ENCODE measurements at places on chromosomes 4 and X.
A peak's percentile ranks its signal among the peaks of the same experiment; 100 is the strongest.

GRCh38 chrX:68254738-68255645 is 178.3 kb downstream of the OPHN1 start:
- no peaks in the 10 kb centered on the region for H3K27me3 ChIP-seq
- no peak overlapping the region for H3K4me3 ChIP-seq
- no peak for DNase-seq

DNA sequence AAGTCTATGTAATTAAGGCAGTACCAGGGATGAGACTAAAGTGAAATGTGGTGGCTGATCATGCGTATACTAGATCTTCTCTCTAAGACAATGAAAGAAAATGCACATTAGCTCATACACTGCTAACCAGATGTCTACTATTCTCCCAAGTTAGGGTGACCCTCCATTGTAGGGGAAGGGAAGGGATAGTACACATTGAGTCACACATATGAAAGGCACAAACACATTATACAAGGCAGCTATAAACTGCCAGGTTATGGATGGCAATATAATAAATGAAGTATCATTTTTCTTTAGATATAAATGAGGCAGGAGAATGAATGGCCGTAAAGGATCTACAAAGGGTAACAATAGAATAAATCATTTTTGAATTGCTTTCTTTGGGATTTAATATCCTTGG is 4.5 kb downstream of the SHROOM3 start:
- no peak overlapping the region for H3K4me3 ChIP-seq
- DNase-seq = no peak
- no peak overlapping the region for H3K27ac ChIP-seq
- H3K36me3 ChIP-seq = no peaks in the 10 kb centered on the region

GRCh38 chr4:97645071-97645821 is 498.0 kb downstream of the STPG2 start:
- DNase-seq = no peak
- H3K27ac ChIP-seq = no peak overlapping the region
- no peak overlapping the region for H3K4me3 ChIP-seq

- no peak overlapping the region for H3K27ac ChIP-seq
- no peak for DNase-seq
- no peak overlapping the region for H3K4me3 ChIP-seq
- H3K27me3 ChIP-seq = no peaks in the 10 kb centered on the region
- no peaks in the 10 kb centered on the region for H3K4me1 ChIP-seq
- H3K36me3 ChIP-seq = no peaks in the 10 kb centered on the region
Measured at GRCh38 chr4:91373546-91373945, 930.2 kb upstream of the GRID2 start.

GRCh38 chr4:140078366-140078765 is 75.6 kb downstream of the MAML3 start:
- no peak overlapping the region for H3K4me3 ChIP-seq
- H3K27me3 ChIP-seq = no peaks in the 10 kb centered on the region
- H3K27ac ChIP-seq = no peak overlapping the region
- H3K36me3 ChIP-seq = no peaks in the 10 kb centered on the region

- H3K4me3 ChIP-seq = no peak overlapping the region
- peaks cover 19% of the 10 kb centered on the region for H3K36me3 ChIP-seq
- DNase-seq = no peak
- peaks cover 4% of the 10 kb centered on the region for H3K27me3 ChIP-seq
- H3K4me1 ChIP-seq = peaks cover 44% of the 10 kb centered on the region
- no peak overlapping the region for H3K27ac ChIP-seq
Measured at GRCh38 chr4:182918791-182919302, 1.7 kb upstream of the DCTD start.

DNA sequence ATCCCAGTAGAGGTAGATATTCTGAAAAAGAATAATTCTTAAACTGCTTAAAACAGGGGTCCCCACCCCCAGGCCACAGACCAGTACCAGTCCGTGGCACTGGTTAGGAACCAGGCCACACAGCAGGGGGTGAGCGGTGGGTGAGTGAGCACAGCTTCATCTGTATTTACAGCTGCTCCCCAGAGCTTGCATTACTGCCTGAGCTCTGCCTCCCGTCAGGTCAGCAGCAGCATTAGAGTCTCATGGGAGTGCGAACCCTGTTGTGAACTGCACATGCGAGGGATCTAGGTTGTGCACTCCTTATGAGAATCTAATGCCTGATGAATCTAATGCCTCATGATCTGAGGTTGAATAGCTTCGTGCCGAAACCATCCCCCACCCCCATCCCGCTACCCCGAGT is 76.8 kb downstream of the FAM114A1 start:
- H3K36me3 ChIP-seq = no peaks in the 10 kb centered on the region
- no peak overlapping the region for H3K4me3 ChIP-seq
- H3K4me1 ChIP-seq = no peaks in the 10 kb centered on the region
- DNase-seq = no peak
- no peaks in the 10 kb centered on the region for H3K27me3 ChIP-seq

DNA sequence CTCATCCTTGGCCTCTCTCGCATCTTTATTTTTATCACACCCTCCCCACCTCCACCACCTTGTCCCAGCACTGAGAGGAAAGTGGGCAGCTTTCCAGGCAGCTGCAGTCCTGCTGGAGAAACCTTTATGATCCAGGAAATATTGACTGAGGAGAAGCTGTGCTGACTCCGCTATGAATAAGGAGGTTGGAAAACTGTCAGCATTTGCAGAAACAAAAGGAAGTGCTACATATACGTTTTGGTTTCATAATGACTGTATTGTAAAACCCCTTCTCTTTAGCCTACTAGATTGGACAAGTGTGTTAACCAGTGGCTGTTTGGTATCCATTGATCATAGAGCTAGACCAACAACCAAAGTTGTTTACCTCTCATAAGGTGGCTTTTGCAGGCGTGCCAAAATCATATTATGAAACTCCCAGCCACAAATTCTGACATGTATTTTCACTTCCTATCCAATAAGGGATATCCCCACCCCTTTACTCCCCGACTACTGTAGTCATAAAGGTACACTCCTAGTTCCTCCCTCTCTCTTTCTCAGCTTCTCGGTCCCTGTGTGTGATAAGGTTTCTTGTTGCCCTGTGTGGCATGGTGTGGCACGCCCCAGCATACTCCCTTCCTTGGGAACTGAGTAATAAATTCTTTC is 88.4 kb downstream of the GPR143 start:
- no peaks in the 10 kb centered on the region for H3K4me1 ChIP-seq
- DNase-seq = no peak
- no peaks in the 10 kb centered on the region for H3K27me3 ChIP-seq
- no peak overlapping the region for H3K4me3 ChIP-seq
- H3K36me3 ChIP-seq = no peaks in the 10 kb centered on the region

- no peak for DNase-seq
- no peak overlapping the region for H3K27ac ChIP-seq
- H3K27me3 ChIP-seq = no peaks in the 10 kb centered on the region
- no peaks in the 10 kb centered on the region for H3K36me3 ChIP-seq
- H3K4me3 ChIP-seq = no peak overlapping the region
Measured at GRCh38 chr4:127698789-127699200, 31.4 kb upstream of the SLC25A31 start.

DNA sequence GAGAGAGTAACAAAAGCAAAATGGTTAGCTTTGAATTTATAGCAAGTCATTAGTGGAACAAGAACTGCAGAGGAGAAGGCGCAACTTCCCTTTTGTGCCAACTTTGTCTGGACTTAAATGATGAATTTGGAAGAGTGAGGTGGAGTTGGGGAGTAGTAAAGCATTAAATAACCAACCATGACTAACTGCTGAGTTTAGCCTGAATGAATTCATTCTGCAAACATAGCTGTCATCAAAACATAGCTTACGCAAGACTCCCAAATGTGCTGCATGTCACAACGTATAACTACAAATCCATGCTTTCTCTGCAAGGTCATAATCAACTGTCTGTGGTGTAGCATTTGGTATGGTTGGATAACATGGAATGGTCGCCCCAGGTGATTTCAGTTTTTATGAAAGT is 75.9 kb upstream of the RPL34 start:
- H3K4me1 ChIP-seq = peaks cover 13% of the 10 kb centered on the region
- DNase-seq = no peak
- H3K27me3 ChIP-seq = no peaks in the 10 kb centered on the region
- H3K36me3 ChIP-seq = no peaks in the 10 kb centered on the region
- no peak overlapping the region for H3K27ac ChIP-seq

- H3K4me3 ChIP-seq = no peak overlapping the region
- no peaks in the 10 kb centered on the region for H3K36me3 ChIP-seq
- DNase-seq = no peak
- H3K4me1 ChIP-seq = no peaks in the 10 kb centered on the region
Measured at GRCh38 chr4:152926959-152927358, 9.2 kb upstream of the FHDC1 start.

DNA sequence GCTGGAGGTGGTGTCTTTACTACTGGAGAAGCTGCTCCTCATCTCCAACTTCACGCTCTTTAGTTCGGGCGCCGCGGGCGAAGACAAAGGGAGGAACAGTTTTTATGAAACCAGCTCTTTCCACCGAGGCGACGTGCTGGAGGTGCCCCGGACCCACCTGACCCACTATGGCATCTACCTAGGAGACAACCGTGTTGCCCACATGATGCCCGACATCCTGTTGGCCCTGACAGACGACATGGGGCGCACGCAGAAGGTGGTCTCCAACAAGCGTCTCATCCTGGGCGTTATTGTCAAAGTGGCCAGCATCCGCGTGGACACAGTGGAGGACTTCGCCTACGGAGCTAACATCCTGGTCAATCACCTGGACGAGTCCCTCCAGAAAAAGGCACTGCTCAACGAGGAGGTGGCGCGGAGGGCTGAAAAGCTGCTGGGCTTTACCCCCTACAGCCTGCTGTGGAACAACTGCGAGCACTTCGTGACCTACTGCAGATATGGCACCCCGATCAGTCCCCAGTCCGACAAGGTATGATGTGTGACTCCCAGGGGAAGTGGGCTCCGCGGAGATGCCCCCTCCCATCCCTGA is 634 bp downstream of the LRAT start:
- H3K4me3 ChIP-seq = no peak overlapping the region
- H3K4me1 ChIP-seq = no peaks in the 10 kb centered on the region
- no peaks in the 10 kb centered on the region for H3K27me3 ChIP-seq
- no peaks in the 10 kb centered on the region for H3K36me3 ChIP-seq
- H3K27ac ChIP-seq = no peak overlapping the region
- no peak for DNase-seq

GRCh38 chr4:17166954-17167353 is 268.5 kb upstream of the LDB2 start:
- DNase-seq = no peak
- H3K27me3 ChIP-seq = no peaks in the 10 kb centered on the region
- H3K4me1 ChIP-seq = no peaks in the 10 kb centered on the region
- no peaks in the 10 kb centered on the region for H3K36me3 ChIP-seq
- H3K4me3 ChIP-seq = no peak overlapping the region

- H3K36me3 ChIP-seq = no peaks in the 10 kb centered on the region
- DNase-seq = no peak
- H3K4me1 ChIP-seq = no peaks in the 10 kb centered on the region
- H3K4me3 ChIP-seq = no peak overlapping the region
Measured at GRCh38 chr4:87469390-87469789, 47.0 kb downstream of the NUDT9 start.

- H3K27me3 ChIP-seq = no peaks in the 10 kb centered on the region
- H3K4me3 ChIP-seq = no peak overlapping the region
- H3K27ac ChIP-seq = no peak overlapping the region
- H3K36me3 ChIP-seq = no peaks in the 10 kb centered on the region
Measured at GRCh38 chr4:101282076-101282844, 65.1 kb downstream of the PPP3CA start.

- H3K4me3 ChIP-seq = no peak overlapping the region
- no peaks in the 10 kb centered on the region for H3K36me3 ChIP-seq
- H3K27ac ChIP-seq = no peak overlapping the region
- H3K4me1 ChIP-seq = no peaks in the 10 kb centered on the region
- H3K27me3 ChIP-seq = no peaks in the 10 kb centered on the region
- DNase-seq = no peak
Measured at GRCh38 chr4:84917086-84917821, 49.2 kb downstream of the WDFY3 start.

DNA sequence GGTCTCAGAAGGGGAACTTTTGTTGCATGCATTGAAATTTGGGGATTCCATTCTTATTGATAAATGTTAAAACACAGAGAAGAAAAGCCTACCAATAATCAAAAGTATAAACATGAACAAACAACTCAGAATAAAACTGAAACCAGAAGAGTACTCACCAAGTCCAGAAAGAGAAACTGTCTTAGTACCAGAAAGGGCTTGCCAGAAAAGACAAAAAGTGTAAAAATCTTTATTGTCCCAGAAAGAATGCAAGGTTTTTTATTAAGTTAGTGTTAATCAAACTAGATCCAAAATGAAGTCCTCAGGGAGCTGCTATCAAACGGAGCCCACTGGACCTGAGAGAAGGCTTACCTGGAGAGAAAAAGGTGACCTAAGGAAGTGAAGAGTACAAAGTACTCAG is 897.5 kb downstream of the PCDH7 start:
- H3K27me3 ChIP-seq = no peaks in the 10 kb centered on the region
- H3K36me3 ChIP-seq = no peaks in the 10 kb centered on the region
- no peak overlapping the region for H3K4me3 ChIP-seq
- no peaks in the 10 kb centered on the region for H3K4me1 ChIP-seq
- DNase-seq = no peak
- H3K27ac ChIP-seq = no peak overlapping the region

GRCh38 chr4:98518559-98519267 is 139.7 kb downstream of the TSPAN5 start:
- H3K36me3 ChIP-seq = no peaks in the 10 kb centered on the region
- peaks cover 17% of the 10 kb centered on the region for H3K4me1 ChIP-seq
- H3K27me3 ChIP-seq = no peaks in the 10 kb centered on the region

GRCh38 chrX:12771445-12772069 is 19.7 kb upstream of the PRPS2 start:
- H3K4me3 ChIP-seq = no peak overlapping the region
- no peaks in the 10 kb centered on the region for H3K4me1 ChIP-seq

- H3K27me3 ChIP-seq = no peaks in the 10 kb centered on the region
- no peaks in the 10 kb centered on the region for H3K4me1 ChIP-seq
- no peak overlapping the region for H3K27ac ChIP-seq
- DNase-seq = peak; percentile 72
Measured at GRCh38 chr4:99405433-99406115, 29.6 kb downstream of the ADH7 start.

DNA sequence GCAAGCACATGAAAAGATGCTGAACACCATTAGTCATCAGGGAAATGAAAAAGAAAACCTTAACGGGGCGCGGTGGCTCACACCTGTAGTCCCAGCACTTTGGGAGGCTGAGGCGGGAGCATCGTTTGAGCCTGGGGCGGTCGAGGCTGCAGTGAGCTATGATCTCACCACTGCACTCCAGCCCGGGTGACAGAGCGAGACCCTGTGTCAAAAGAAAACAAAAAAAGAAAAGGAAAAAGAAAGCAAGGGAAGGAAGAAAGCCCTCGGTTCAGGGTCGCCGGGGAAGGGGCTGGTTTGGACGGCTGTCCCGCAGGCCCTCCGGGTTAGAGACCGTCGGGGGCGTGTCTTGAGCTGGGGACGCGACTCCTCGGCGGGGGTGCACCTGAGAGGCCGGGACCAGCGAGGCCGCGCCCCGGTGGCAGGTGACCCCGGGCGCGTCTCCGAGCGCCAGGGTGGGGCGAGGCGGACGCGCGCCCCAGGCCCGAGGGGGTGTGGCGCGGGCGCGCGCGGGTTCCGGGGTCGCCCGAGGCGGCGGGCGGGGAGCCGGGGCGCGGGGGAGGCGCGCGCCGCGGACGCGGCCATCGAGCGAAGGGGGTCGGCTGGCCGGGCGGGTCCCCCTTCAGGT is 478 bp upstream of the PLXNA3 start:
- H3K4me3 ChIP-seq = peak overlapping the region; percentile 6
- peaks cover 20% of the 10 kb centered on the region for H3K36me3 ChIP-seq
- peak; percentile 54 for DNase-seq
- peak overlapping the region; percentile 62 for H3K27ac ChIP-seq
- peaks cover 25% of the 10 kb centered on the region for H3K4me1 ChIP-seq

GRCh38 chrX:19513383-19513782 is 1.9 kb downstream of the MAP3K15 start:
- H3K27ac ChIP-seq = no peak overlapping the region
- H3K27me3 ChIP-seq = no peaks in the 10 kb centered on the region
- no peak overlapping the region for H3K4me3 ChIP-seq
- H3K4me1 ChIP-seq = no peaks in the 10 kb centered on the region
- DNase-seq = no peak
